ENCODE measurements at places on chromosomes 4 and X.

GRCh38 chr4:145818011-145818410 is 120.6 kb downstream of the ZNF827 start:
- no peak for DNase-seq

GRCh38 chr4:1174941-1175634 is 2.7 kb upstream of the SPON2 start:
- no peak for DNase-seq

GRCh38 chr4:119667802-119668201 is 39.2 kb upstream of the PDE5A start:
- DNase-seq, result no peak

DNA sequence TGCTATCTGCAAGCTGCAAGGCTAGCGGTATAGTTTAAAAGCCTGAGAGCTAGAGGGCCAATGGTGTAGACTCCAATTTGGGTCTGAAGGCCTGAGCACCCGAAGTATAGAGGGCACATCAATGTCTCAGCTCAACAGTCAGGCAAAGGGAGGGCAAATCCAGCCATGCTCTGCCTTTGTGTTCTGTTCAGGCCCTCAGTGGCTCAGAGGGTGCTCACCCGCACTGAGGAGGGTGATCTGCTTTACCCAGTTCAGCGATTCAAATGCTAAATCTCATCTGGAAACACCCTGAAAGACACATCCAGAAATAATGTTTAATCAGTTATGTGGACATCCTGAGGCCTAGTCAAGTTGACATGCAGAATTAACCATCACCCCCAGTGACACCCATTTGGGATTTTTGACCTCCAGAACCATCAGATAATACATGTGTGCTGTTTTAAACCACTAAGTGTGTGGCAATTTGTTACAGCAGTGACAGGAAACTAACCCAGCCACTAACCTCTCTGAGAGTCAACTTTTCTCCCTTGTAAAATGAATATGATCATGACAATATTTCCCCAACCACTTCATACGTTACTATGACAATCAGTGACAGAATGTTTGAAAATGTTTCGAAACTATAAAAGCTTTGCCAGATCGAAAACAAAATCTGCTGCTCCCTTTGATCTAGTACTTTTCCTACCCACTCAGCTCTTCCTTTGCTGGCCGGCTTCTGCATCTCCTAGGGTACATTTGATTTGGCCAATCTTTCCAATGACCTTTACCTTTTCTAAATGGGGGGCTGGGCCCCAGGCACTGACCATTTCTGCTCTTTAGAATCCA is 8.4 kb upstream of the TBL1X start:
- no peak for DNase-seq

DNA sequence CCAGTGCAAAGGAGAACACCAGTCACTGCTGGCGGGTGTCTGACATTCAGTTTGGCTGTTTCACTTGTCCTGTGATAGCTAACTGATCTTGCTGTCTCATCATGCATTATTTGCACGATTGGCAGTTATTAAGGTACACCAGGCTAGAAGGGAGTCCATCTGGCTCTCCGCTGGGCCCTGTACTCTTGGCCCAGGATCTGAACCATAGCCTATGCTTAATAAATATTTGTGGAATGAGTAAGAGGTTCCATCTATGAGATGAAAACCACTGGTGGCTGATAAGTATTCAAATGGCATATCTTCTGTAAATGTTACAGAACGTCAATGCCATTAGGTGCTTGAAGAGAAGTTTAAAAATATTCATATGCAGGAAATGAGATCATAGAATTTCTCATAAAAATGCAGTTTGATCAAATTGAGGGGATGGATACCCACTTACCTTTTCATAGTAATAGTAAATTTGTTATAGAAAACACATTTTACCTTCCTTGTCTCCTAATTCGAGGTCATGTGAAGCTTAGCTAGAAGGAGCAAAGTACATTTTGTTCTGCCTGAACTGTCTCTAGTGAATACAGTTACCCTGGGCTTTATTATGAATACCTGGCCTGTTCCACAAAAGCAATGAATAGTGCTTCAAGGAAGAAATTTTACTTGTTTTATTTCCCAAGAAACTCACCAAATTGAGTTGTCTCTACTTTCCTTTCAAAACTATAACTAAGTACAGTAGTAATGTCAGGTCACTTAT is 213.5 kb downstream of the CBR4 start:
- no peak for DNase-seq

DNA sequence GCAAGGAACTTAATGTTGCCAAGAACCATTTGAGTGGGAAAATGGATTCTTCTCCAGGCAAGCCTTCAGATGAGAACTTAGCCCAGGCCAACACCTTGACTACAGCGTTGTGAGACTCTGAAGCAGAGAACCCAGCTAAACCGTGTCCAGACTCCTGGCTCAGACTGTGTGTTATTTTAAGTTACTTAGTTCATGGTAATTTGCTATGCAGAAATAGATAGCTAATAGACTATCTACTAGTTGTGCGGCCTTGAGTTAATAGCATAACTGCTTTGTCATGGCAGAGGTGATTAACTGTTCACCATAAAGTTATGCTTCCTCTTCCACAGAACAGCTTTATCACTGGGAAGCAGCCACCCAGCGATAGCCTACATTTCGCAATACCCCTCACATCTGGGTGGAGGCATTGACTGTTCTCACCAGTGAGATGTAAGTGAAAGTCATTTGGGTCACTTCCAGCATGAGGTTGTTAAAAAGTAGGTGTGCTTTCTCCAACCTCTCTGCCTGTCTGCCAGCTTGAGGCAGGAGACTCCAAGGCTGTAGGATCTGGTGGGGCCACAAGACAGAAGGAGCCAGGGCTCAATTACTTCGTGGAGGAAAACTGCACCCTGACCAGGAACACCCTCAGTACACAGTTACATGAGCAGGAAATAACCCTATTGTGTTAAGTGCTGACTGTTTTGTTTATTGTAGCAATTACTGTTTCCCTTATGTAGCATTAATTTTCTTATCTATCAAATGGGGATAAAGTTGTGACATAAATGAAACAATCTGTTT is 94.2 kb downstream of the GPAT3 start:
- no peak for DNase-seq

DNA sequence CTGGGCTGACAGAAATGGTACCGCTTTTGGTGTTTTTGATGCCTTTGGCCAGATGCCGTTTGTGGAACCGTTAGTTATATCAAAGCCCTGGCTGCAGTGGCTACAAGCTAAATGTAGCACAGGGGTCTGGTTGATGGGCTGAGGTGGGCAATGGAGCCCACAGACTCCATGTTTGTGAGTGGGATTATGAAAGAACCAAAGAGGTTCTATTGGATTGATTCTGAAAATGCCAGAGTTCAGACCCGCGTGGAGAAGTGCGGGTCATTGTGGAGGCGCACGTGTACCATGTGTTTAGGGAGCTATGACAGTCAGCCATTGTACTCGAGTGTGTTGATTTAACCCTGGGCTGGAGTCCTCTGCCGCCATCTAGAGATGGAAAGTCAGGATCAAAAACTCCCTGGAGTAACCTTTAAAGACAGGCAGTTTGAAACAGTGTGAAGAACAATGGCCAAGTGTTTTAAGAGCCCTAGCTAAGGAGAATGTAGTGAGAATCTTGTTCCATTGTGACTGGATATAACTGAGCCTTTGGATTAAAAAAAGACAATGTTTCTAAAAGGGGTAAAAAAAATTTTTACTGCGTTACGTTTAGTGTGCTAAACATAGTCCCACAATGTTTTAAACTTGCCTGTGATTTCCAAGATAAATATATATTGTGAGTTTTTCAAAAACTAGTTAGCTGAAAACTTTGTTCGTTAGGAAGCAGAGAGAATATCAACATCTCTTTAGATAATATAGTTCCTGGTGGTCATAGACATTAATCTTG is 12.7 kb downstream of the ART3 start:
- peak; percentile 1 for DNase-seq

- no peak for DNase-seq
Observed at GRCh38 chr4:98484031-98484430, 174.4 kb downstream of the TSPAN5 start.

- DNase-seq, result peak; percentile 17
Observed at GRCh38 chrX:136608295-136608933, 39.5 kb upstream of the CD40LG start.

GRCh38 chr4:40066651-40067050 is 10.0 kb downstream of the N4BP2 start:
- no peak for DNase-seq

DNA sequence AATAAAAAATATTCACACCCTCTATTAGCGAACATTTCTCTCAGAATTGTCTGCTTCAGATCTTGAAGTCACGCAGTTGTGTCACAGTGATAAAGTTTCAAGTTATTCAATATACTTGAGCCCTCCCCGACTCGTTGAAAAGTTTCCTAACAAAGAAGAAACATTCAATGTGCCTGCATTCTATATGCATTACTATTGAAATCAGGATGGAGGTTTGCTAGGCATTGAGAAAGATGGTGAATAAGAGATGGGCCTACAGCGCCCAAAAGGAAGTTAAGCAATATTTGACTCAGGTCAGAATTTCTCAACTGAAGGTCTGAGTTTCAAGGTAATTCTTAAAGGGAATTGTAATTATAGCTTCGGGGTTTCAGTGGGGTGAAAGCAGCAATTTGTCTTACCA is 6.1 kb downstream of the TCEANC start:
- DNase-seq, result no peak

DNA sequence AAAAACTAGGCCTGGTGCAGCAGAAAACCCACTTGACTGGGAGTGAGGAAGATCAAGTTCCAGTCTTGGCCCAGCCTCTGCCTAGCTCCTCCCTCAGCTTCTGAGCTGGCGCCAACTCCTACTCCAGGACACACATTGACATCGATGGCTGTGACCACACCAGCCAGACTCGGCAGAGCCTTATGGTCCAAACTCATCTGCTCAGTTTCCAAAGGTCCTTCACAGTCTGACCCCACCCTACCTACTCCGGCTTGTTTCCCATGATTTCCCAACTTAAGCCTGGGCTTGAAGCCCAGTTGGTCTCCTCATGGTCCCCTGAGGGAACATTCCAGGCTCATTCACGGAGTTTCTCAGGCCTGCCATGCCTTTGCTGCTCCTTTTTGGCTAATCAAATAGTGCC is 10.1 kb downstream of the ELF4 start:
- no peak for DNase-seq

DNA sequence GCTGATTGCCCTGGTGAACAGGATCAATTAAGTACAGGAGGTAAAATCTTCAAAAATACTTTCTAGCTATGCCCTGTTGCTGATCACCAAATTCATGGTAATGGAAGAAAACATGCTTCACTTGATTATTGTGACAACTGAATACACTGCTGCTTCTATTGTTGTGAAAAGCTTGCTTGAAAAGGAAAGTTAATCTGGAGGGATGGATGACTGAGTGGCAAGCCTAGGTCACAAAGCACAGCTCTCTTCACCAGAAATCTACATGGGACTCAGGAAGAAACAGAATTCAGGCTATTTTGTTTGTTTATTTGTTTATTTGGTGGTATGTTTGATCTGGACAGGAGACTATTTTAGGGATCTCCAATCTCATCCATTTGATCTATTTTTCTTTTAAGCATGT is 182.0 kb downstream of the MGST2 start:
- no peak for DNase-seq

- DNase-seq, result no peak
Observed at GRCh38 chr4:44848466-44848865, 122.1 kb upstream of the GNPDA2 start.

DNA sequence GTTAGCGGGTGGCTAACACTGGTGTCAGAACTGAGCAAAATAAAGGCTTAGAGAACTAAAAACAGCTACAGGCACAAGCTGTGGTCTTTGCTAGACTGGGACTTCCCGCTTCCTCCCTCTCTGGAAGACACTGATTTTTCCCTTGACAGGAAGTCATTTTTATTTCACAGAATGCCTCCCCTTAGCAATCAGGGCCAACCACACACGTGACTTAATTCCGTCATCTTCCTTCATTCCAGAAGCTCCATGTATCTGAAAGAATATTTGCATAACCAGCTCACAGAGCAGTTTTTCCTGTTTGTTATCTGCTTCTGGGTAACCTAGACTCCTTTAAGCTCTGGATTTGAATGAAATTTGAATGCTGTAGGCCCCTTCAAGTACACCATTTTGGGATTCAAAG is 327.5 kb upstream of the FRG1 start:
- DNase-seq, result no peak

DNA sequence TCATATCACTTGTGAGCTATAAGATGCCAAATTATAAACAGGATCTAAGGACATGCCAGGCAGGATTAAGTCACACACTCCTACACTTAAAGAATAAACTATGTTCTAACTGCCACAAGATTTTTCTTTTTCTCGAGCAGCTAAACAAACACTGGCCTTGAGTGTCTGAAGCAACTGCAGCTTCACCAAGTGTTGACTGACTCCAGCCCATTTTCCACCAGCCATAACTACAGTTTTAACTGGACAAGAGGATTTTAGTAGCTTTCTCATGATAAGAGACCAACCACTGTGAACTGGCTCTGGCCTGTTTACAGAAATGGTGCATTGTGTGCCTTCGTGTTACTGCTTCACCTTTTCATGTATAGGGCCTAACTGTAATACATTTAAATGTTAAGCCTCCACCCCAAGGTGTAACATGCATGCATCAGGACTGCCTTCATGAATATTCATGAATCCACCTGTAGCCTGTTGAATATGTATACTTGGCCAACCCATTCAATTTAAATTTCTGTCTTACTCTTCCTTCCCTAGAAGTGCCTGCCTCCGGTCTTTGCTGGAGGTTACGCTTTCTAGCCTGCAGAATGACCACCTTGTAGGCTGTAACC is 10.8 kb downstream of the UCP1 start:
- no peak for DNase-seq

DNA sequence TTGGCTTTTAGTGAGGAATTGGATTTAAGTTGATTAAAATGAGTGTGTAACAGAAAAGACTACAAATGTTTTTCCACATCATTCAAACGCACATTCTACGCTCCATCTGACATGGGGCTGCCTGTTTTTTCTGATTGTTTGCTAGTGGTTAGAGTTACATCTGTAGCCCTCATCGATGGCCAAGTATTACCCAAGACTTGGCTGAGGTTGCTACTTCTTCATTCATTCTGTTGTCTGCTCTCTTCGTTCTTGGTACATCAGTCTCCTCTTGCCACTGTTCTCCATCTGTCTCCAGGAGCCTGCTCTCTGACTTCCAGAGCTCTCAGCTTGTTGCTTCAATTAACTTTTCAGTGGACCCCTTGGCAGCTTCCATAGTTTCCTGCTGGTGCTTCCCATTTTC is 1844.6 kb upstream of the TENM3 start:
- DNase-seq, result no peak

- DNase-seq, result no peak
Observed at GRCh38 chr4:2733844-2734574, 22.1 kb downstream of the TNIP2 start.

DNA sequence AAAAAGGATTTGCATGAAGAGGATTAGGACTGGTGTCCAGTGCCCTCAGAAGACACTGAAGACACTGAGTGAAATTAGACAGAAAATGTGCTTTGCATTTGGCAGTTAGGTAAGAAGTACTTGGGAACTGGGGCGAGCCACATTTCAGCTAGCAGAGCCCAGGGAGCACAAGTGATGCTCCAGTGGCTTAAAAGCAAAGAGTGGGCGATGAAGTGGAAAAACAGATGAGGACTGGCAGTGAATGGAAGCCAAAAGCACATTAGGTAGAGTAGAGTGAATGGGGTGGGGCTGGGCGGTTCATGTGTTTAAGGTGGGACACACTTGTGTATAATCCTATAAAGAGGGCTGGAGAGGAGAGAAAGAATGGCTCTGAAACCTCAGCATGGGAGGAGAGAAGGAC is 18.4 kb downstream of the DCLK2 start:
- DNase-seq, result no peak

GRCh38 chrX:100487795-100488194 is 77.7 kb upstream of the PCDH19 start:
- no peak for DNase-seq

GRCh38 chr4:1535926-1536578 is 129.8 kb upstream of the NKX1-1 start:
- no peak for DNase-seq

- DNase-seq, result no peak
Observed at GRCh38 chrX:71650333-71650969, 16.9 kb upstream of the LOC101059915 start.

Measured in stimulated activated CD4-positive, alpha-beta T cell treated with anti-CD3 and anti-CD28 coated beads, Interleukin-15, amount 100 ng/mL, for 48 hours (primary cell).